C1 segment of cervical spinal cord (tissue), 14 donors: ENCODE measurements at places on chromosomes 1 and 21.

- no peak for DNase-seq
Observed at GRCh38 chr1:108551137-108551862, 8.6 kb upstream of the EEIG2 start.

DNA sequence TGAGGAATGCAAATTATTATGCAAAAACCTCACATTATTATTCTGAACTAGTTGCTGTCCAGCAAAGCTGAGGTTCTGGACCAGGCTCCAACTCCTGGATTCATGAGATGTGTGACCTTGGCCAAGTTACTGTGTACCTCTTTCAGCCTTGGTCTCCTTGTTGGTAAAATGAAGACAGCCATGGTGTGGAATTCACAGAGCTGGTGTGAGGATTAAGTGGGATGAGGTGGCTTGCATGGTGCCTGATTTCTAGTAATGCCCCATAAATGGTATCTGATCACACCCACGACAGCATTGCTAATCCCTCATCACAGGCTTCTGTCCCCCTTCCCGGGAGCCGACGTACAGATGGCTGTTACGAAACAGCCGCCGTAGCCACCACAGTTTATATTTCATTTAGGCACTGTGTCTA lies 59.6 kb downstream of the PGBD5 start:
- DNase-seq, result no peak

DNA sequence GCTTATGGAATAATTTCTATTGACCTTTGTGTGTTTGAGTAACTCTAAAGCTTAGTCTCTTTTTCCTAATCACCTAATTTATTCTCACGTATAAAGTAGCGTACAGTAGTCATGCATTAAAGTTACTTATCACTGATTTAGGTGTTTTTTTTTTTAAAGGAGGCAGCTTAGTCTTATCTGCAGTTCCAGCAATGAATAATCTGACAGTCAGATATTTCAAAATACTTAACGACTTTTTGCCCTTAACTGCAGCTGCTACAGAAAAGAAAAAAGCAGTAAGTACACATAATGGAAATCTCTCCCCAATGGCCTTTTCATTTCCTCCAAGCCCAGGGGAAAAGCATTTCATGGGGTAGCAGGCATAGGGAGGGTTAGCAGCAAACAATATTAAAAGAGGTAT lies 54.6 kb downstream of the SLC35F3 start:
- no peak for DNase-seq

GRCh38 chr1:38505944-38506343 lies 353.6 kb downstream of the RRAGC start:
- no peak for DNase-seq

- DNase-seq, result no peak
Observed at GRCh38 chr1:7248549-7249199, 463.4 kb downstream of the CAMTA1 start.

- DNase-seq, result no peak
Observed at GRCh38 chr1:15749399-15750291, 7.3 kb downstream of the TMEM82 start.

- DNase-seq, result no peak
Observed at GRCh38 chr1:150544204-150544603, 5.0 kb upstream of the ADAMTSL4 start.

DNA sequence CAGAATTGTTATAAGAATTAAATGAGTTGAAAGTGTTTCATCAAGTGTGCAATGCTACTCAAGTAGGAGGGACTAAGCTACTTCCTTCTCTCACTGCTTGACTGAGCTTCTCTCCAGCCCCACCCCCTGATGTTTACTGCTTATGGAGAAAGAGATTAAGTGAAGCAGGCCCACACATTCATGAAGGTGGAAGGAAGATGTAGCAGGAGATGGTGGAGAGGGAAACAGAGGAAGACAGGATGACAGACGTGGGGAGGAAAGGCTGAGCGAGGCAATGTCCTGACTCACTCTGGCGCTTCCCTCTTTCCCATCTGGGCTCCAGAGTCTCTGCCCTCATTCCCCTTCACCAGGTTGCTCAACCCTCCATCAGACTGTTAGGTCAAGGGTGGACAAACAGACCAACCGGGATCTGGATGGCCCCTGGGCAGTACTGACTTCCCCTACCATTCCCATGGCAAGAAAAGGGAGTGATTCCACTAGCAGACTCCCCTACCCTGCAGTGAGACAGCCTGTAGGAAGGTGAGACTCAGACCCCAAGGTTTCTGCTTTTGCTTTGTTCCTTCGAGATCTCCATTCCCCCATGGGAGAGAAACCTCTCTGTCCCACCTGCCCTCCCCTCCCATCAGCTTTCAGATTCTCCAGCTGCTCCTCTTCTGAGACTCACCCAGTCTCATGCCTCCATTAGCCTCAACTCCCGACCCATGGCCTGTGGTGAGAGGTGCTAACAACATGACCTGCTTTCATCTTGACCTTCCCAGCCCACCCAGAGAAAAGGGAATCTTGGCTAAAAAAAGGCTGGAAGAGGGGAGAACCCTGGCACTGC lies 3.1 kb upstream of the ARHGEF2 start:
- no peak for DNase-seq

DNA sequence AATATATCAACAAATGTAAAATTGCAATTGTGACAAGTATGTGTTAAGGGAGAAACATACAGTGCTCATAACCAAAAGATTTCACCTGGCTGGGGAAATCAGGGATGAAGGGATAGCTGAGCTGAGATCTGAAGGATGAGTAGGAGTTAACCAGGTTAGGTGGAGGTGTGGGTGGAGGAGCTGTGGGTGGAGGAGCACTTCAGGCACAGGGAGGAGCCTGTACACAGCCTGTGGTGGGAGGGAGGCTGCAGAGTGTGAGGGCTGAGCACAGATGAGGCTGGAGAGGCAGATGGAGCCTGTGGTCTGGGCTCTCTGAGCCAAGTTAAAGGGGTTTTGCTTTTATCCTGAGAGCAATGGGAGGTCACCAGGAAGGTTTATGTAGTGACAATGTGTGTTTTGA lies 111.9 kb downstream of the XCL2 start:
- no peak for DNase-seq

DNA sequence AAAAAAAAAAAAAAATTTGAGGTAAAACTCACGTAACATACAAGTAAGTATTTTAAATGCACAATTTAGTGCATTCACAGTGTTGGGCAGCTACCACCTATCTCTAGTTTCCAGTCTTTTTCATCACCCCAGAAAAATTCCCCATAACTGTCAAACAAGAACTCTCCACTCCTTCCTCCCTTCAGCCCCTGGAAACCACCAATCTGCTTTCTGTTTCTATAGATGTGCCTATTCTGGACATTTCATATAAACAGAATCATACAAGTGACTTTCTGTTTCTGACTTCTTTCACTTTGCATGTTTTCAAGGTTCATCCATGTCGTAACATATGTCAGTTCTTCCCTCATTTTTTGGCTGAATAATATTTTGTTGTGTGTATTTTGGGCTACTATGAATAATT lies 24.9 kb upstream of the ETS2 start:
- no peak for DNase-seq

DNA sequence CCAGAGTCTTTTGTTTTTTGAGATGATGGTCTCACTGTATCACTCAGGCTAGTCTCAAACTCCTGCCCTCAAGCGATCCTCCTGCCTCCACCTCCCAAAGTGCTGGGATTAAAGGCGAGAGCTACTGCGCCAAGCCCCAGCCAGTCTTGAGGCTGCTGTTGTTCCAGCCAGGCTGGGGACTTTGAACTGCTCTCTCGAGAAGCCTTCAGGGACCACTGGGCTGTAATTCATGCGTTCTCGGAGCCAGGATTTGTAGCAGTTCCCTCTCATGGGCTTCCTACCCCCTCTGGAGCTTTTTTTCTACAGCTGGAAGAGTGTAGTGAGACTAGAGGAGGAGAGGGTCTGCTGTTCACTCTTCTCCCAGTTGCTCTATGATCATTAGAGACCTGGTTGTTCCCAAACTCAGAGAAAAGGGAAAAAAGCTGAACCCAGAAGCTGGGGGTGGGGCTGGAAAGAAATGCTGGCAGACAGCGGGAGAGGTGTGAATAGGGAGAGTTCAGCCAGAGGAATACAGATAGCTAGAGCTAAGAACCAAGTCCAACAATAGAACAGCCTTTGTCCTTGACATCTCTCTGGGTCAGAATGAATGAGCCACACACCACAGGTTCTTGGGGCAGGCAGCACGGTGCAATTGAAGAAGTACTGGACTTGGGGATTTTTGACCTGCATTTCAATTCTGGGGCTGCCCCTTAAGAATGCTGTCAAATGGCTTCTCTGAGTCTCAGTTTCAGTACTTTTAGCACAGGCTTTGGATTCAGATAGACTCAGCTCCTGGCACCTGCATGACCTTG lies 13.2 kb upstream of the SLC41A1 start:
- no peak for DNase-seq

DNA sequence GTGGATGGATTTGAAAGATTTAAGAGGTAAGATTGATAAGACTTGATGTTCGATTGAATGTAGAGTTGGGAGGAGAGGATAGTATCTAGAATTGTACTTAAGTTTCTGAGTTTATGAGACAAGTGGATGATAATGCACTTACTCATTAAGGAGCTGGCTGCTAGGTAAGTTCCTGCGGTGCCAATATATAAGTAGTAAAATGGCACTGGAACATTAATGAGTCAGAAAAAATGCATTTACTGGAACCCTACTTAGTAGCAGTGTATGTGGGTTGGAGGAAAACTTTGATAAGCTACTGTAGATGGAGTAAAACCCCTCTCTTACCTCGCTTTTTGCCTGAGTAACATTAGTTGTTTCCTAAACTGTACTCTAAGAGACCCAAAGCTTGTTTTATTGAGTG lies 68.2 kb downstream of the ZFYVE9 start:
- no peak for DNase-seq

GRCh38 chr1:154324241-154324640 lies 1.1 kb upstream of the ATP8B2 start:
- DNase-seq, result no peak

DNA sequence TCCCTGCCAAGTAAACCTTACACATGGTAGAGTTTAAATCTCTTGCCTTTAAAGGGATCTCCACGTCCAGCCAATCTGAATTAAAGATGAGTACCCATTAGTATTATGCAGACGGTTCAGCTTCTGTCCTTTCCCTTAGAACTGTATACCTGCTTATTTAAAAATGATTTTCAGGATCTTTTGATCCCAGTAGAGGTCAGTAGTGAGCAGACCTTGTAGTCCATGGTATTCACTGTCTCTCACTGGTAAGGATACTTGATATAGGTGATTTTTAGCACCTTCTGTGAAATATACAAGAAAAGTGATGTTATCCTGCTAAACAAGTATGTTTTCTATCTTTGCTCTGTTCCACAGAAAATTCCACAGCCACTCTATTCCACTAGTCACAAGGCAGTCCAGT lies 1211.6 kb upstream of the ADGRL4 start:
- DNase-seq, result no peak

GRCh38 chr1:93958726-93959100 lies 49.5 kb upstream of the GCLM start:
- no peak for DNase-seq

DNA sequence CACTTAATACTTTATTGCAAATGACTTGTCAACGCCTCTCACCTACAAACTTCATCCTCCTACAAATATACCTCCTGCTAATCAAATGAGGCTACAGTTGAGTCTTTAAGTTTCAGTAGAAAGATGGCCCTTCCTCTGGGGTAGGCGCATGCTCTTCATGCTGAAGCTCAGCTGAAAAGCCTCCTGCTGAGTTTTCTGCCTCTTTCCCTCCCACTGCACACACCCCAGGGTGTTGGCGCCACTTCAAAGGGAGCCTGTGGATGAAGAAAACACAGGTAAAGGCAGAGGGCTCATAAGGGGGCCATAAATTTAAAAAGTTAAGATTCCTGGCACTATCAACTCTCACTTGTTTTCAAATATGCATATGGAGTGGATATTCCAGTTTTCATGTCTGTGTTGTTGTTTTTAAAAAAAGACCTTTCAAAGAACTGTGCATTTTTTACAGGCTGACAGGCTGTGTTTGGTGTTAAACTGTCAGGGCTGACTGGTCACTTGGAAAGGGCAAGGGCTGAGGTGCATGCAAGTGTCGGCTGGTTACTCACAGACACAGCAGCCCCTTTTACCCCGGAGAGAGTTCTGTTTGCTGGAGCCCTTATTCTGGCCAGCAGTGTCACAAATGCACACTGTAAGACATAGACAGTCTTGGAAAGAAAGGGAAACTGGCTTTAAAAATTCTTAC lies 42.9 kb upstream of the LGALS8 start:
- no peak for DNase-seq

GRCh38 chr1:32465578-32465933 lies 684 bp downstream of the ZBTB8B start:
- DNase-seq, result no peak

DNA sequence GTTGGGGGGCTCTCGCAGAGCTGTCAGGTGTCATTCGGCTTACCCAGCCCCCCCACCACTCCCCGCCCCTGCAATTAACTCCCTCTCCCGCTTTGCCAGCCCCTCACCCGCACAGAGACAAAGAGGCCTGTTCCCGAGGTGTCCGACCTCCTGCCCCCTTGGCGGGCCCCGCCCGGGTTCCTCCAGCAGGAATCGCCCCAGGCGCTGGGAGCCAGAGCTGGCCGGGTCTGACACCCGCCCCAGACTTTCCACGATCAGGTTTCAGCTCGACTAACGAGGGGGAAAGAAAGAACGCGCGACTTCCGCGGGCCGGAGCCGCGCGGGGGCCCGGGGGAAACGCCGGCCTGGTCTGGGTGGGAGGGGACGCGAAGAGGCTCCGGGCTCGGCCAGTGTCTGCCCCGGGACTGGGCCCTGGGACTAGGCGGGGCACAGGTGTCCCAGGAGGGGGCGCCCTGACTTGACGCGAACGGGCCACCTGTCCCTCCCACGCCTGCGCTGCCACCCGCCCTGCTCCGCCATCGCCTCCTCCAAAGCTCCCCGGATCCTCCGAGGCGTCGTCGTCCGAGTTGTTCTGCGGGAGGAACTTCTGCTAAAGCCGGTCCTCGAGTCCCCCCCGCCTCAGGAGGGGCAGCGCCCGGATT lies 36.4 kb upstream of the HHAT start:
- DNase-seq, result no peak

GRCh38 chr1:40553017-40553416 lies 21.6 kb downstream of the ZNF684 start:
- DNase-seq, result no peak

DNA sequence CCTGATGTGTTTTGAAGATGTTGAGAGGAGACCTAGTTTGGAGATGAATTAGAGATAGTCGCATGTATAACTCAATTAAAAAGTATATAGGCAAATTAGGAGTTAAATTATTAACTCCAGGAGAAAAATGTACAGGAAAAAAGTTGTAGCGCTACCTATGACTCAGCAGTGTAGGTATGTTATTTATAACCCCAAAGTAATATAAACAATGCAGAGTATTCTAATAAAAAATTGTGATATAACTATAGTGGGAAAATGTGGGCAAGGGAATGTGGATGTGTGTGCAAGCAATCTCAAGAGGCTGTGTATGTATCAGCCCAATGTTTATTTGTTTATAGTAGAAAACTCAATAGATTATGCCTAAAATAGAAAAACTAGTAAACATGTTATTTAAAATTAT lies 144.5 kb downstream of the BRINP2 start:
- no peak for DNase-seq

- no peak for DNase-seq
Observed at GRCh38 chr1:243575070-243575469, 275.0 kb downstream of the AKT3 start.

DNA sequence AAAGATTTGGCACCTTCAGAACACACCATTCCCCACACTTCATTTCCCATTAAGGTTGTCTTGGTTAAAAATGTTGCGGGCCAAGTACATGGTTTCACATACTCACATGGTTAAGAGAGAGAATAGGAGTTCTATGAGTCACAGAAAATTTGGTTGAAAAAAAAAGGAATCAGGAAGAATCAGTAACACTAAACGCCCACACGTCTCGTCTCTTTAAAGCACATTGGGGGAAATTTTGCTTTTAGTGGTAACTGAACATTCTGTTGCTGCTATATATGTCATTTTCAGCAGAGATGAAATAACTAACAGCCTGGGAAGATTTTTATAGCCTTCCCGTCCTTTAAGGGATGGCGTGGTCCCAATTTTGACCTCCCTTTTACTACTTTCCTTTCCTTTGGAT lies 132.9 kb upstream of the ERG start:
- no peak for DNase-seq
